ENCODE measurements at places on chromosomes 7 and 10. TPM values are rescaled to one million over a fixed set of nuclear protein-coding genes. Genes with fewer than 3 reads are reported as not detected.

The HOXA4 gene
- not detected for polyA plus RNA-seq

The COL17A1 gene
- polyA plus RNA-seq: 1.5 TPM

The CALD1 gene
- polyA plus RNA-seq: 268 TPM

The ATRNL1 gene
- 1.2 TPM for polyA plus RNA-seq

DNA sequence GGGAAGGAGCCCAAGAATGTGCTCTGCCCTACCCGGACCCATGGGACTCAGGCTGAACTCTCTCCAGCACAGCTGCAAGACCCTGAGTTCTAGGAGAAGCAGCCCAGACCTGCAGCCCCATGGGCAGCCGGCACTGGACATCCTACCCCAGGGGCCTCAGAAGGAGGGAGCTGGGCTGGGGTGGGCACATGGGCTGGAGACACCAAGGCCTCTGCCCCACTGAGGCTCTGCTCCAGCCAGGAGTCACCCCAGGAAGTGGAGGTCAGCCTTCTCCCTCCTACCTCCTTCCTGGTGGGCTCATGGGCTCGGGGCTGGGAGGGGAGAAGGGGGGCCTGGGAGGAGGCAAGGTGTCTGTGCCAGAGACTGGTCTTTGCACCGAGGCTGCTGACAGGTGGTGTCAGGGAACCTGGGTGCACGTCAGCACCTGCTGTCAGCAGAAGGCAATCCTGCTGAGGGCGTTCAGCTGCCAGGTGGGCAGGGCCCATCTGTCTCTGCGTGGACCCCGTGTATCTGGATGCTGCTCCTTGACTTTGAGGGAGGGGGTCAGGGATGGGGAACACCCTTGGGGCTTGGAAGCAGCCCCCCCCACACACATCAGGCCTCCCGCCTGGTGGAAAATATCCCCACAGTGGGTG, 95.2 kb downstream of the PDGFA start:
- no peak for DNase-seq

GRCh38 chr7:129626896-129627295, 15.4 kb downstream of the NRF1 start:
- DNase-seq: no peak

- DNase-seq: no peak
Measured at GRCh38 chr7:80815733-80816132, 103.1 kb downstream of the SEMA3C start.

- DNase-seq: peak; percentile 63
Measured at GRCh38 chr10:112532189-112532588, 85.2 kb downstream of the VTI1A start.

GRCh38 chr10:102580230-102580629, 64.0 kb upstream of the TRIM8 start:
- no peak for DNase-seq

DNA sequence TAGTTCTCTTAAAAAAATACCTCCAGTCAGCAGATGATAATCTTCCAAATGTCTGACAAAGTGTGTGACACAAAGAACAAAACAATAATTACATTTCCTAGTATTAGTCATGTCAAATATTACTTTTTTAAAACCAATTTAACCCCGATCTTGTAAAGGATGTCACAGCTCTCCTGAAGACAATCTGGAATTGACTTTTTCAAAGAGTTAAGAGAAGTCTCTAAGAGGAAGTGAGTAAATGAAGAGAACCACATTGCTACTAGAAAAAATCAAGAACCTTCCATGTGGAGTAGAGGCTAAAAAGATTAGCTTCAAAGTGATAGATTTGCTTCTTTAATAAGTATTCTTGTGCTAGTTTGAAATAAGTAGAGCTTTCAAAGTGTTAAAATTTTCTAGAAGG, 218.2 kb upstream of the IMMP2L start:
- DNase-seq: no peak

- DNase-seq: no peak
Measured at GRCh38 chr7:151438864-151439601, 908 bp downstream of the CRYGN start.

DNA sequence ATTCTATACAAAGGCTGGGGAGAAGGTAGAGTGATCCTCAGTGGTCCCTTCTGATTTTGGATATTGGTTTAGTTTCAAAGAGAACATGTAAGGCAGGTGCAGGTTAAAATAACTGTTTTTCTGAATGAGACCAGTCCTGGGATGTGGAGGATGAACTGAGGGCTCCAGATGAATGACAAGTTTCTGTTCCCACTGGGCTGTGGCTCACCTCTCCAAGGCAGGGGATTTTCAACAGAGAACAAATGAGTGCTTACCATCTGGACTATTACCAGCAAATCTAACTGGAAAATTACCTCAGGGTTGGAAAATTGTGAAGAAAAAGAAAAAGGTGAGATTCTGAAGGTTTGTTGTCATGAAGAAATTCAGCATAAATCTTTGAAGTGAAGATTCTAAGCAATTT, 8.0 kb downstream of the LAMB4 start:
- DNase-seq: no peak

DNA sequence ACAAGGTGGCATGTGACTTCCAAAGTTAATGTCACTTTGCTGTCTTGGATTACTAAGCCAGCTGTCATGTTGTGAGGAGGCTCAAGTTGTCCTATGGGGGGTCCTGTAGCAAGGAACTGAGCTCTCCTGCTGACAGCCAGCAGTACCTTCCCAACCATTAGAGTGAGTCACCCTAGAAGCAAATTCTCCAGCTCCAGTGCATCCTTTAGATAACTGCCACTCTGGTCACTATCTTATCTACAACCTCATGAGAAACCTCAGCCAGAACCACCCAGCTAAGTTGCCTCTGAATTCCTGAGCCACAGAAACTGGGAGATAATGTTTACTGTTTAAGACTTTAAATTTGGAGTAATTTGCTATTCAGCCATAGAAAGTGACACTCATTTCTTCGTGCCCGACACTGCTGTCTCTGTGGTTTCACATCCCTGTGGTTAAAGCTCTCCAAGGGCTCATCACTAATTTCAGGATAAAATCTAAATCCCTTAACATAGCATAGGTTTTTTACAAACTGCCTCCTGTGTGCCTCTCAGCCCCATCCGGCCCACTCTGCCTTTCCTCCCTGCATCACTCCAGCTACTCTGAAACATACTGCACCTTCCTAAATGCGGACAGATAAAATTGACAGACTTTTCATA, 83.5 kb downstream of the PRR15 start:
- no peak for DNase-seq

All from muscle of arm (tissue), 14 donors.